ENCODE measurements at places on chromosomes 7 and 10.
A peak's percentile ranks its signal among the peaks of the same experiment; 100 is the strongest.

- no peak for DNase-seq
Observed at GRCh38 chr7:138164804-138165203, 88.5 kb downstream of the AKR1D1 start.

DNA sequence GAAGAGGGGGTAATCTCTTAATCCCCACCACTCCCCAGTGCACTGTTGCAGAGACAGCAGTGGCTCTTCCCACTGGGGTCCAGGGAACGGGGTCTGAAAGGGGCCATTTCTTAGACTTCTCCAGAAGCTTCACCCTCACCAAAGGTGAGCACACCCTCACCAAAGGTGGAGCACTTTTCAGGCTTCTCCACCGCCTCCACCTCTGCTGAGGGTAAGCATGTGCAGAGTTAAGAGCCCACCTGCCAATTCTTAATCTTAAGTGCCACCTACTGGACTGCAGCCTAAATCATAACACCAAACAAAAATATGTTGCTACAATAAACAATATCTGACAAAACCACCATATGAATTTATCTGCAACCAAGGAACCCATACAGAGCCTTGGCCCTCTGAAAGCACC, 27.0 kb downstream of the SNX13 start:
- DNase-seq: no peak

- DNase-seq: peak; percentile 38
Observed at GRCh38 chr7:78323118-78323517, 524.5 kb downstream of the PHTF2 start.

DNA sequence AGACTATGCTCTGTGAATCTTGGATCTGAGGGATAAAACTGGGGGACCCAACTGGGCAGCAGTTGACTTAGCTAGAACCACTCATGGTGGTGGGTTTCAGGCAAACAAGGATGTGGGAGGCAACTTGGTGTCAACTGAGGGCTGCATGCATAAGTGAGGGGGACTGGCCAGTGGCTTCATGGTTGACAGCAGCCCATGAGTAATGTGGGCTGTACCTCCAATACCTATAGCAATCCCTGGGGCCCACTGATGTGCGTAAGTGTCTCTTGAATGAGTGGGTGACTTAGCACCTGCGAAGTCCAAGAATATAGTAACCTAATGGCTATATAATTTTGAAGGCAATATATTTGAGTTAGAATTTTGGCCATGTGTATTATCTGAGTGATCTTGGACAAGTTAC, 13.7 kb upstream of the MAP3K8 start:
- no peak for DNase-seq

- DNase-seq: no peak
Observed at GRCh38 chr10:33534416-33534815, 199.9 kb upstream of the NRP1 start.

GRCh38 chr10:20622531-20623211, 274.4 kb downstream of the NEBL start:
- peak; percentile 89 for DNase-seq

- no peak for DNase-seq
Observed at GRCh38 chr7:108535257-108535656, 9.3 kb upstream of the PNPLA8 start.

- DNase-seq: no peak
Observed at GRCh38 chr10:6507311-6507710, 72.8 kb downstream of the PRKCQ start.

- peak; percentile 10 for DNase-seq
Observed at GRCh38 chr7:127901895-127902703, 129.1 kb downstream of the LRRC4 start.

DNA sequence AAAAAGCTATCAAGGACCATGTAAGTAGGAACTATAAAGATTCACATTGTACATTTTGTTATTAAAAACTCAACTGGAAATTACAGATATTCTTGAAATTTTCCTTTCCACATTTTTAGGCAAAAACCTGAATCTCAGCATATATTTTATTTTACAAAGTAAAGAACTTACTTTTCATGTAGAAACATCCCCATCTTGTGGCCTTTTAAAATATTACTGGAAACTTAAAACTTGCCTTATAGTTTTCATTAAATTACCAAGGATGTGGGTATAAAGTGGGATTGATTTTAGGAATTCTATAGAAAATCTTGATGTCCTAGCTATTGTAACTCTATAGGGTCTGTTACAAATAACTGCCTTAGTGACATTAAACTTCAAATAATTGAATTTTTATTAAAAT, 10.6 kb downstream of the DBF4 start:
- DNase-seq: peak; percentile 37

DNA sequence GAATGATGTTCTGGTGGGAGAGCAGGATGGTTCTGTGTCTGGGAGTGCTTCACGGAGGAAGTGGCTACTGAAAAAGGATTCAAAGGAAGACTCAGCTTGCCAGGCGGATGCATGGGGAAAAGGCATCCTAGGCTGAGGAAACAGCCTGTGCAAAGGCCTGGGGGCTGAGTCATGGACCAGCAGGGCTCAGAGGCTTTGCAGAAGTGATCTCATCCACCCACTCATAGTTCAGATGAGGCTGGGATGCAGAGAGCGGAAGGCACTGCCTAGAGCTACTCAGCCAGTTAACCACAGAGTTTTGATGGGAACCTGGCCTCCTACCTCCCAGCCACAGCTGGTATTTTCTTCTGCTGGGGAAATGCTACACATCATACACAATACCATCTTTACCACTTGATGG, 15.8 kb upstream of the ADAMTS14 start:
- DNase-seq: peak; percentile 98

DNA sequence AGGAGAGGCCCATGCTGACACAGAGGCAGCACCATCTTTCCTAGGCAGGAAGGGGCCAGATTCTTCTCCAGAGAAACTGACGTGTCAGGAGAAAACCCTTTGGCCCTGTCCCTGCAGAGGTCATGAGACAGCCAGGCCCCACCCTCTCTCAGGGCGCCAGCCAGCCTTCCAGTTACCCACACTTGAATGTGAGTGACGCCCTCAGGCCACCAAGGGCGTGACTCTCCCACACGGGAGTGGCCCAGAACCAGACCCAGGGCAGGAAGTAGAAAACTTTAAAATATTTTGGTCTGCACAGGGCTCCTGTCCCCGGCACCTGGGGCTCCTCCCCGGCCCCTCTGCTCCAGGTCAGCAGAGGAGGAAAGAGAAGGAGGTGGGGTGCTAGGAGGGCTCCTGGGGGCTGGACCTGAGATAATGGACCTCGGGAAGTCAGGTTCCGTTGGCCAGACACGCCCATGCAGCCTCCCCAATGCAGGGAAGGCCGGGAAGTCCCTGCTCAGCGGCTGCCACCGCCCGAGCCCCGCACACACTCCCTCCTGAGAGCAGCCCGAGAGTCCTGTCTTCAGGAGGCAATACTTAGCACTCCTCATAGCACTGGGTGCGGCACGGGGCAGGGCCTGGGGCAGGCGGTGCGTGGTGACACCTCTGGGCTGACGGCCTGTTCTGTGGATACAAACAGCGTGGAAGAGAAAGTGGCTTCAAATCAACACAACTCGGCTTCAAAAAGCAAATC, 67.0 kb upstream of the CFAP46 start:
- no peak for DNase-seq

GRCh38 chr10:45373003-45373575, 927 bp upstream of the ALOX5 start:
- DNase-seq: no peak

- DNase-seq: no peak
Observed at GRCh38 chr7:13411151-13411550, 578.3 kb downstream of the ETV1 start.

- no peak for DNase-seq
Observed at GRCh38 chr10:125193306-125193877, 33.0 kb upstream of the CTBP2 start.

DNA sequence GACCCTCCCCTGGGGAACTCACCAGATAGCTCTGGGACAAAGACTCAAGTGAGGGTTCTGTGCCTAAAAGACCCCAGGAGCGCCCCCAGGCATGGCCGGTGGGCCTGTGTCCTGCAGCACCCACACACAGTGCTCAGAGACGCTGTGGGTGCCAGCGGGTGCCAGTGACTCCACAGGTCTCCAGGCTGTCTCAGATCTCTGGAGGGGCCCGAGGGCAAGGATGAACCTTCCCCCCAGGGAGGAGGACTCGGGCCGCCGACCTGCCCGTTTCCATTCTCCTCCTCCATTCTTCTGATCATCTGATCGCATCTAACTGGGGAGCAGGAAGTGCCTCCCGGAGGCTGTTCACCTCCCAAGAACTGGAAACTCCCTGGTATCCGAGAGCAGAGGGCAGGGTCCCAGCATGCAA, 980 bp downstream of the ADAM8 start:
- DNase-seq: no peak

- DNase-seq: peak; percentile 1
Observed at GRCh38 chr7:71925663-71926062, 486.5 kb downstream of the CALN1 start.

GRCh38 chr7:114740095-114740494, 181.8 kb upstream of the MDFIC start:
- DNase-seq: no peak

- no peak for DNase-seq
Observed at GRCh38 chr10:80468002-80468401, 13.9 kb downstream of the TSPAN14 start.

- DNase-seq: no peak
Observed at GRCh38 chr7:88233828-88234227, 14.0 kb upstream of the SRI start.

GRCh38 chr7:152512706-152513105, 76.9 kb upstream of the KMT2C start:
- no peak for DNase-seq

DNA sequence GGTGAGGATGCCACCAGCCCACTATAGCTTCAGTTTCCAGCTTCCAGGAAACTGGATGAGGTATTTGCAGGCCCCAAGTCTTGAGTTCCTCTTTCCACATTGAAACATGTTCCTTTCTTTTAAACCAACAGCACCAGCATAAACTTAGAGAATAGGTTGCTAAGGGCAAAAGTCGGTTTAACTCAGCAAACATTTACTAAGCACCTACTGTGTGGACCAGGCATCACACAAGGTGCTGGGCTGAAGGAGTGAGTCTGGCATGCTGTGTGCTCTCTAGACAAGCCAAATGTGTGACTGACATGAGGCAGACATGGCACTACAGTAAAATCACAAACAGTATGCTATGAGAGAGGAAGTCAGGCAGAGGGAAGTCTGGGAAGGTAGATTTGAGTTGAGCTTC, 11.0 kb upstream of the RASSF4 start:
- DNase-seq: no peak

DNA sequence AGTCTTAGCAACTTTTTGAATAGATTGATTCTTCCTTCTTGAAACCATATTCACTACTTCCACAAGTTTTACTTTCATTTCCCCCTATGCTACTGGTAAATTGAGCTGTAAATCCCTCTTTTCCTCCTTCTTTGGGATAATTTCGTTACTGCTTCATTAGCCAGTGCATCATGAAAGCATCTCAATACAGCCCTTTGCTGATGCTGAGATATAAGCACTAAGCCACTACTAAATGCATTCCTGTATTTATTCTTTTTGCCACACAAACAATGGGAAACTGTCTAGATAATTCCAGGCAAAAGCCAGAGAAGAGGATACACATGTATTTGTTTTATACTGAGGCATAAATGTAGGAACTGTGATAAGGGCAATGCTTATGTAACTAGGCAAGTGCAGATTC, 313.9 kb downstream of the NXPH1 start:
- DNase-seq: no peak

- DNase-seq: peak; percentile 38
Observed at GRCh38 chr10:14605231-14605925, 169.3 kb downstream of the FAM107B start.

Measured in fibroblast of skin of abdomen (primary cell).